Naive B cell (primary cell): ENCODE measurements at places on chromosomes 2 and 18. TPM values are rescaled to one million over a fixed set of nuclear protein-coding genes. Genes with fewer than 3 reads are reported as not detected.

DNA sequence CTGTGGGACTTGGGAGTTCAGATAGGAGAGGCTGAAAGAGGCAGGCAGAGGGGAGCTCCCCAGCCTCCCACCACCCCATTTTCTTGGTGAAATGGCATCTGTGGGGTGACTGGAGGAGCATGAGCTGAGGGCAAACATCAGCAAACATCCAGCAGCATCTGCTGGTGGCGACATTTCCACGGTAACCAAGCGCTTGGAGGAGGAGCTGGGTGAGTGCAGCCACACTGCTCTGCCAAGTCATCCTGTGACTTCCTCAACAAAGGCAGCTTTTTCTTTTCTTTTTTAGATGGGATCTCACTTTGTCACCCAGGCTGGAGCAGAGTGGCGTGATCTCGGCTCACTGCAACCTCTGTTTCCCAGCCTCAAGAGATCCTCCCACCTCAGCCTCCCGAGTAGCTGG is 5.6 kb downstream of the TXNL4A start:
- DNase-seq, result no peak
- H3K27me3 ChIP-seq, result no peaks in the 10 kb centered on the region
- no peak overlapping the region for H3K4me3 ChIP-seq
- peaks cover 41% of the 10 kb centered on the region for H3K4me1 ChIP-seq

DNA sequence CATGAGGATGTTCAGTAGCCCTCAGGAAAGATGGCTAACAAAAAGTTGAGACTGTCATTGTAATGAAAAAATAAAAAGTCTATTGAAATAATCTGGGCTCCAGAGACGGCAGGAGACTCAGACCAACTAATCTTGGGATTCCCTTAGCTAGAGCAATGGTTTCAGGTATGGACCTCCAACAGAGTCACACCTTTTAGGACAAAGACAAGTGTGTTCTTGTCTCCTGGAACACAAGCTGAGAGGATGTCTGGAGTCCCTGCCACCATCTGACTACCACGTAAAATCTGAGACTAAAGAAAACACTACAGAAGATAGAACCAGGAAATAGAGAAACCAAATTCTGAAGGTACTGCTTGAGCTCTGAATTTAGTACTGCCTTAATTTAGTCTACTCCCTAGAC is 103.3 kb upstream of the RBBP8 start:
- H3K4me3 ChIP-seq, result no peak overlapping the region
- DNase-seq, result no peak
- H3K36me3 ChIP-seq, result no peaks in the 10 kb centered on the region
- no peaks in the 10 kb centered on the region for H3K4me1 ChIP-seq
- H3K27me3 ChIP-seq, result peaks cover 7% of the 10 kb centered on the region

GRCh38 chr18:4270016-4270415 is 185.1 kb downstream of the DLGAP1 start:
- H3K27me3 ChIP-seq, result no peaks in the 10 kb centered on the region
- H3K36me3 ChIP-seq, result no peaks in the 10 kb centered on the region
- no peak for DNase-seq
- no peak overlapping the region for H3K4me3 ChIP-seq
- H3K27ac ChIP-seq, result no peak overlapping the region
- H3K4me1 ChIP-seq, result no peaks in the 10 kb centered on the region

DNA sequence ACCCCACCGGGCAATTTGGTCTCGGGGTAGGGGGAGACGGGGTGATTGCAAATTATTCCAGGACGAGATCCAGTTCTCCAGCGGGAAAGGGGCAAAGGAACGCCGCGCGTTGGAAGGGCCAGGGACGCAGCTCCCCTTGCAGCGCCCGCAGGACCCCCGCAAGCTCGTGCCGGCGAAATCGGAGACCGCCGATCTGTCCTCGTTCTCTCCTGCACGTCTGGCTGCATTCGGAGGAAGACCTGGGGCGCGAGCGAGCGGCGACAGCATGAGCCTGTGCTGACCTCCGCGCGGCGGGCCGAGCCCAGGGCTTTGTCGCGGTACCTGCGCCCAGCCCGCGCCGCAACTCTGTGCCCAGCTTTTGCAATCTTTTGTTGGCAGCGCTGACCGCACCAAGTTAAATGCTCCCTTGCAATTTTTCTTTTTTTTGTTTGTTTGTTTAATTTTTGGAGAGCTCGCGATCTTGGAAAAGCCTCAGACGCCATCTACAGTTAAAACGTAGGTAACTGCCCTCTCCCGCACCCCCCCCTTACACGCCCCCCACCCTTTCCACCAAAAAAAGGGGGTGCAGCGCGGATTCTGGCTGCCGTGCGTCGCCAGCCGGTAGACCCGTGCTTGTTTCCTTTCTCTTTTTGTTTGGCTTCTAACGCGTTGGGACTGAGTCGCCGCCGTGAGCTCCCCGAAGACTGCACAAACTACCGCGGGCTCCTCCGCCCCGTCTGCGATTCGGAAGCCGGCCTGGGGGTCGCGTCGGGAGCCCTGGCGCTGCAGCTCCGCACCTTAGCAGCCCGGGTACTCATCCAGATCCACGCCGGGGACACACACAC is 667 bp downstream of the TRIB2 start:
- no peaks in the 10 kb centered on the region for H3K36me3 ChIP-seq
- H3K4me3 ChIP-seq, result peak overlapping the region; percentile 96
- H3K4me1 ChIP-seq, result peaks cover 43% of the 10 kb centered on the region

GRCh38 chr2:169797601-169798000 is 1.1 kb upstream of the SSB start:
- H3K27me3 ChIP-seq, result peaks cover 4% of the 10 kb centered on the region
- H3K4me3 ChIP-seq, result peak overlapping the region; percentile 35
- H3K27ac ChIP-seq, result peak overlapping the region; percentile 94
- peaks cover 14% of the 10 kb centered on the region for H3K4me1 ChIP-seq

GRCh38 chr2:45982096-45982495 is 315.1 kb upstream of the EPAS1 start:
- H3K4me3 ChIP-seq, result no peak overlapping the region
- no peaks in the 10 kb centered on the region for H3K27me3 ChIP-seq
- H3K4me1 ChIP-seq, result peaks cover 41% of the 10 kb centered on the region
- H3K36me3 ChIP-seq, result peaks cover 42% of the 10 kb centered on the region

- no peak overlapping the region for H3K4me3 ChIP-seq
- H3K36me3 ChIP-seq, result peaks cover 23% of the 10 kb centered on the region
- H3K4me1 ChIP-seq, result no peaks in the 10 kb centered on the region
Measured at GRCh38 chr2:160087854-160088745, 25.7 kb upstream of the PLA2R1 start.

DNA sequence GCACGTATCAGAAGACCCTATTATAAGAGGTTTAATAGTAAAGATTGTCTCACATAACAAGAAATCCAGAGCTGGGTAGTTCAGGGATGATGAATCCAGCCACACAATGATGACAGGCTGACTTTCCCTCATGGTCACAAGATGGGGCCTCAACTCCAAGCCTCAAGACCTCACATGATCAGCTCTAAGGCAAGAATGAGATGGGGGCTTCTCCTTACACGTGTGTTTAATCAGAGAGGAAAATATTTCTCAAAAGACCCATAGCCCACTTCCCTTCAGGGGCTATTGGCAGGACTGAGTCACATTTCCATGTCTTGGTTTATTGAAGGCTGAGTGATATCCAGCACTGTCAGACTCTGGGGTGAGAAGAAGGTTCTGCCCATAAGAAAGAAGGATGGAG is 100.2 kb upstream of the FOSL2 start:
- DNase-seq, result no peak
- H3K4me3 ChIP-seq, result no peak overlapping the region
- H3K4me1 ChIP-seq, result no peaks in the 10 kb centered on the region
- no peaks in the 10 kb centered on the region for H3K27me3 ChIP-seq
- peaks cover 6% of the 10 kb centered on the region for H3K36me3 ChIP-seq

GRCh38 chr2:40431600-40431955 is 20.3 kb downstream of the SLC8A1 start:
- no peaks in the 10 kb centered on the region for H3K27me3 ChIP-seq
- H3K4me3 ChIP-seq, result no peak overlapping the region
- no peak for DNase-seq
- no peaks in the 10 kb centered on the region for H3K36me3 ChIP-seq

DNA sequence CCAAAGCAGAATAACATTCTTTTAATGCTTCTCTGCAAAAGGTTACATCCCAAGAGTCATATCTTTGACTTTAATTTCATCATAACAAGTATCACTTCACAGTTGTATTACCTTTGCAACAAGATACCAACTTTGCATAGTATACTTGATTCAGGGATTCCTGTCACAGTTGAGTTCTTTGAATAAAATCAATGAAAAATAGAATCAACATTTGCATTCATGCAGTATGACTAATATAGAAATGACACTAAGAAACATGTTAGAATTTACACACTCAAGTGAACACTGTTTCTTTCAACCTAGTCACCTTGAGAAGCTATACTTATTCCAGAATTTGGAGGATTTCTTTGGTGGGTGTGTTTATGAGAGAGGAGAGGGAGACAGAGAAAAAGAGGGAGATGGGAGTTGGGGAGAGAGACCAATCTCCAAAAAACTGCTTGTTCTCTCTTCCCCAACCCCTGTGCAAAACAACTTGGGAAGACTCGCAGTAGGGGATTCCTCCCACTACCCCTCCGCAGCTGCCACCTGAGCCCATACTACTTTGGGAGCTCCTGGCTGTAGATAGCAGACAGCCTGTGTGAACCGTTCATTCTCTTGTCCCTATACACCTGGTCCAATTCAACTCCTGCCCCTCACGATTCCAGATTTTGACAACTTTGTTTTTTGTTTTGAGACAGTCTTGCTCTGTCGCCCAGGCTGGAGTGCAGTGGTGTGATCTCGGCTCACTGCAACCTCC is 57.7 kb downstream of the PELI1 start:
- peaks cover 30% of the 10 kb centered on the region for H3K4me1 ChIP-seq
- no peak overlapping the region for H3K27ac ChIP-seq
- no peak for DNase-seq
- no peaks in the 10 kb centered on the region for H3K36me3 ChIP-seq
- no peaks in the 10 kb centered on the region for H3K27me3 ChIP-seq

DNA sequence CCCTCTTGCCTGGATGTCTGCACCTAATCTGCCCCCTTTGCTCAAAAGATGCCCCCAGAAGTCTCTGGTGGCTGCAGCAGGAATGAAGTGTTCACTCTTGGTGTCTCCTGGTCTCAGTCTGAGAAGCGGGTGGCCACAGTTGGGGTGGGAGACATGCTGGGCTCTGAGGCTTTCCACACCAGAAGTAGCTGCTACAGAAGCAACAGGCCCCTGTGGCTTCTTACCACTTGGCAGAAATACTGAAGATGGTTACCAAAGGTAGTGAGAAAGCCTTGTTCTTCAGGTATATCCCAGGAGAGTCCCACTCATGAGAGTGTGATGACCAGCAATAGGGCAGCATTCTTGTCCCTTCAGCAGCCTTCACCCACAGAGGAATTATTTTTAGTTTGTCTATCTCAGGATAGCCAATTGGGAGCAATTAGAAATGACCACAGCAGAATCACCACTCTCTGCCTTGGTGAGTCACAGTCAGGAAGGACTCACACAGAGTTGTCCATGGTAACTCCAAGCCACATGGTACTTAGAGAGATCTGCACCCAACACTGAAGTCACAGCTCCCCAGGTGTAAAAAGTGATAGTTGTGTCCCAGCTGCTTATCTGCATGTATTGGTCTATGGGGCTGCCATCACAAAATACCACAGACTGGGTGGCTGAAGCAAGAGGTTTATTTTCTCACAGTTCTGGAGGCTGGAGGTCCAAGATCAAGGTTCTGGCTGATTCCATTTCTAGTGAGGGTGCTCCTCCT is 169.8 kb upstream of the ID2 start:
- peaks cover 24% of the 10 kb centered on the region for H3K4me1 ChIP-seq
- no peak overlapping the region for H3K4me3 ChIP-seq
- peaks cover 78% of the 10 kb centered on the region for H3K27me3 ChIP-seq
- H3K27ac ChIP-seq, result no peak overlapping the region

GRCh38 chr18:59837586-59837985 is 62.2 kb upstream of the PMAIP1 start:
- H3K27me3 ChIP-seq, result peaks cover 5% of the 10 kb centered on the region
- peaks cover 3% of the 10 kb centered on the region for H3K4me1 ChIP-seq
- DNase-seq, result peak; percentile 54
- no peaks in the 10 kb centered on the region for H3K36me3 ChIP-seq
- no peak overlapping the region for H3K4me3 ChIP-seq
- no peak overlapping the region for H3K27ac ChIP-seq

DNA sequence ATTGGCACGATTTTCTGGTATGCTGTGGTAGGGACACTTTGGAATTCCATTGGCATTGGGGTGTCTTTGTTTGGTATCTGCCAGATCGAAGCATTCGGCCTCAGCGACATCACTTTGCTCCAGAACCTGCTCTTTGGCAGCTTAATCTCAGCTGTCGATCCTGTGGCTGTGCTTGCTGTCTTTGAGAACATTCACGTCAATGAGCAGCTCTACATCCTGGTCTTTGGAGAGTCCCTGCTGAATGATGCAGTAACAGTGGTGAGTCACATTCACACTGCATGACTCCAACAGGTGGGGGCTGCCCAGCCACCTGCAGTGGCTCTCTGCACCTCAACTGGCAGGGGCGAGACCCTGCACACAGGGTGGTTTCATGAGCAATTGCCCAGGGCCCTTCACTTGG is 38.4 kb downstream of the SLC9A2 start:
- no peak for DNase-seq
- H3K27ac ChIP-seq, result no peak overlapping the region
- no peaks in the 10 kb centered on the region for H3K36me3 ChIP-seq
- H3K27me3 ChIP-seq, result peaks cover 4% of the 10 kb centered on the region

GRCh38 chr2:107545066-107545465 is 281.6 kb upstream of the RGPD4 start:
- no peaks in the 10 kb centered on the region for H3K27me3 ChIP-seq
- H3K36me3 ChIP-seq, result no peaks in the 10 kb centered on the region
- H3K4me3 ChIP-seq, result no peak overlapping the region
- no peak overlapping the region for H3K27ac ChIP-seq
- no peak for DNase-seq

DNA sequence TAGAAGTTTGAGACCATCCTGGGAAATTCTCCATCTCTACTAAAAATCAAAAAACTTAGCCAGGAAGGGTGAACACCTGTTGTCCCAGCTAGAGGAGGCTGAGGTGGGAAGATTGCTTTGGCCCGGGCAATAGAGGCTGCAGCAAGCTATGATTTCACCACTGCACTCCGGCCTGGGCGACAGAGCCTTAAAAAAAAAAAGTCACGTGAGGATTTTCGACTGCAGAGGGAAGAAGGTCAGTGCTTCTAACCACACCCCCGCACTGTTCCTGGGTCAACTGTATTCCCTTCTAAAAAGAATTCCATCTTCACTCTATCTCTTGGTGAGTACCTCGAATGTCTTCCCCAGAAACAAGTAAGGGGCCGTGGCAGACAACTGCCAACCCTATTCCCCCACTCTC is 31.3 kb downstream of the ADAM17 start:
- no peaks in the 10 kb centered on the region for H3K4me1 ChIP-seq
- no peak overlapping the region for H3K4me3 ChIP-seq
- peak overlapping the region; percentile 20 for H3K27ac ChIP-seq

DNA sequence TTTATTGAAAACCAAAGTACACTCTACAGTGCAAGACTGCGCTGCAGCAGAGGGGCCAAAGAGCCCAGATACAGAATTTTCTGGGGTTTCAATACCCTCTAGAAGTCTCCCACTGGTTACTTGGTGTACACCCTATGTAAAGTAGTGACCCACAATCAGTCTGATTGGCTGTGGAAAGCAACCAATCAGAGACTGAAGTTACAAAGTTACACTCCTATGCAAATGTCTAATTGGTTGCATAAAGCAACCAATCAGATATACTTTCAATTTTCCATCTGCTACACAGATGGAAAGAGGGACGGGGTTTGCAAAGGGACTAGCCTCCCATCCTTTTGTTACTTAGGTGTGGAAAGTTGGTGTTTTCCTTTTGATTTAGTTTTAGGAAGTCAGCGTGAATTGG is 198.9 kb upstream of the SH3BP4 start:
- no peaks in the 10 kb centered on the region for H3K4me1 ChIP-seq
- no peak for DNase-seq
- no peak overlapping the region for H3K27ac ChIP-seq
- no peak overlapping the region for H3K4me3 ChIP-seq

STPG4 gene
- not detected for polyA plus RNA-seq

DSG2 gene
- not detected for polyA plus RNA-seq

MC2R gene
- polyA plus RNA-seq, result not detected

TUBA3E gene
- not detected for polyA plus RNA-seq

FLACC1 gene
- polyA plus RNA-seq, result 0.29 TPM

SLC4A3 gene
- polyA plus RNA-seq, result not detected

CDC42EP3 gene
- 24.5 TPM for polyA plus RNA-seq

SLC9A4 gene
- polyA plus RNA-seq, result not detected
